NCI-H1930 (cell line): ENCODE measurements at places on chromosomes 1 and 21.

DNA sequence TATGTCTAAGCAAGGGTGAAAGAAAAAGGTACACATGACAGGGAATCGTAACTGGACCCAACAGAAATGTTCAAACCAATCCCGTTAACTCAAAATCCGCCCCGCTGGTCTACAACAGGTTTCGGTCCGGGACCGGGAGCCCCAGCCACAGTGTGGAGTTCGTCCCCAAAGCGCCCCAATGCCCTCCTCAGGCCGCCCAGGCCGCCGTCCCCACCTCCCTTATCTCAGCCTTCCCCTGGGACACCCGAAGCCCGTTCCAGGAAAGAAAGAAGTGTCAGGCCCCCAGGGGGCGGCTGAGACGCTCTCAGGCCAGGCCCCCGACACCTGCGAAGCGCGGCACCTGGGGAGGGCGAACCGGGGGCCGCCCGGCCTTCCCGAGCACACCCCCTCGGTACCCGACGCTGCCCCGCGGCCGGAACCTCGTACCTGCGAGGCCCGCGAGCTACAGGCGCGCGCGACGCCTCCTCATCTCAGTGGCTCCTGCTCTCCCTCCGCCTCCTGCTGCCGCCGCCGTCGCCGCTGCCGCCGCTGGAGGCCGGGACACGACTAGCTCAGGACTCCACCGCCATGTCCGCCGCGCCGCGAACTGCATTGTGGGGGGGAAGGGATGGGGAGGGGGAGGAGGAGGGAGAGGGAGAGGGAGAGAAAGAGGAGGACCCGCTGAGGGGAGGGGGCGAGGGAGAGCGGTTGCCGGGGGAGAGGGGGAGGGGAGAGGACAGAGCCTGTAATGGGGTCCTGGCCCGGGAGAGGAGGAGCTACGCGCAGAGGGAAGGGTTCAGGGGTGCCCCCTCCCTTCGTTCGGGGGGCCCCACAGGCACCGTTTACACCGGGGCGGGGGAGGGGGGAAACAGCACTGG lies at the start of gene TUT4:
TSS of gene TUT4 (minus strand) at position 588 of the 857 bp plus-strand sequence. CDS start 26,812 bp downstream, outside the sequence.
- peak; percentile 78 for DNase-seq

- DNase-seq = no peak
Observed at GRCh38 chr21:18493422-18493821, 89.8 kb upstream of the TMPRSS15 start.

GRCh38 chr1:99465176-99465900 lies 180.6 kb upstream of the PALMD start:
- no peak for DNase-seq

DNA sequence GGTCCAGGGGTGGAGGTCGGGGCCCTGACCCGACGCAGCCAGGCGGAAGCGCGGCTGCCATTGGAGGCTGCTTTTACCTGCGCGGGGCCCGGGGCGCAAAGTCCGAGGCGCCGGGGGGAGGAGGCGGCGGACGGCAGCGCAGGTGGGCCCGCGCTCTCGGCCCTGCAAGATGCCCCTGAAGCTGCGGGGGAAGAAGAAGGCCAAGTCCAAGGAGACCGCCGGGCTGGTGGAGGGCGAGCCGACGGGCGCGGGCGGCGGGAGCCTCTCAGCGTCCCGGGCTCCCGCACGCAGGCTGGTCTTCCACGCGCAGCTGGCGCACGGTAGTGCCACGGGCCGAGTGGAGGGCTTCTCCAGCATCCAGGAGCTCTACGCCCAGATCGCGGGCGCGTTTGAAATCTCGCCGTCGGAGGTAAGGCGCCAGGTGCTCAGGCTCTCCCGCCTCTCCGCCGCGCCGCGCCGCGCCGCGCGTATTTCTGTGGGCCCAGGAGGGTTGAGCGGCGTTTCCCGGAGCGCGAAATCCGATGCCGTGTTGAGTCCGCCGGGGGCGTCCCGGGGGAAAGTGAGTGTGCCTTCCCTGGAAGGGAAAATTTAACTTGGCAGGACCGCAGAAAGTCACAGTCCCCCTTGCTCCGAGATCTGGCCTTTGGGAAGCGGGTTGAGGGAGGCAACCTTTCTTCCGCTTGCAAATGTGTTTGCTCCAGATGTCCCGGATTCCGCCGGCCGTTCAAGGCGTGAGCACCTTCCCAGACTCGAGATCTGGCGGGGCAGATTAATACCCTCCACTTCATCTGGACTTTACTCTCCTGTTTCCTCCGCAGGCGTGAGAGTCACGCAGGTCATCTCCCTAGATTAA lies at the start of gene GIPC2:
TSS of gene GIPC2 (plus strand) at position 41 of the 853 bp plus-strand sequence. CDS start at position 170, 129 bp downstream.
- DNase-seq = no peak

- no peak for DNase-seq
Observed at GRCh38 chr1:201015551-201016091, 7.9 kb downstream of the KIF21B start.

- no peak for DNase-seq
Observed at GRCh38 chr1:40838045-40838979, 23.9 kb downstream of the CITED4 start.

DNA sequence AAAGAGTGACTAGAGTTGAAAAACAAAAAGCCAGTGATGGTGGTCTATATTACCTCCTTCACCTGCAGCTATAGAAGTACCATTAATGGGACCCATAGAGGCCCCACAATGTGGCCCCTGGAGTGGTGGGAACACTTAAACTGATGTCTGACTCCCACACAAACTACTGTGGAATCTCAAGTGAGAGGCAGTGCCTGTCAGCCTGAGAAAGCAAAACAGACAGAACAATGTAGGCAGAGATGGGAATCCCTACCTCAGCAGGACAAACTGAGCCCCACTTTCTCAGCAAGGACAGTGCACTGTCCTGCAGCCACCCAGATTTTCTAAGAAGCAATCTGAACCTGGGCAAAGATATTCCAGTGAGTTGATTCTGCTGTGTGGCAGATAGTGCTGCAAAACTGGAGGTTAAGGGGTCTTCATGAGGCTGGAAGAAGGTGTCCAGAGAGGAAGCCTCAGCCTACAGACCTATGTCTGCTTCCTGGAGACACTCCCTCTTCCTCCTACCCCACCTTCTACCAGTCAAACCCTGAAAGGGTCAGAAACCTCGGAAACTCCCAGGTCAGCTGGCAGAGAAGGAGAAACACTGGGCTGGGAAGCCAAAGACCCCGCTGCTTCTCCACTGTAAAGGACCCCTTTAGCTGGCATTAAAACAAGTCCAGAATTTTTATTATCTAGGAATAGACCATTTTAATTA lies 228.7 kb downstream of the C1orf94 start:
- no peak for DNase-seq

DNA sequence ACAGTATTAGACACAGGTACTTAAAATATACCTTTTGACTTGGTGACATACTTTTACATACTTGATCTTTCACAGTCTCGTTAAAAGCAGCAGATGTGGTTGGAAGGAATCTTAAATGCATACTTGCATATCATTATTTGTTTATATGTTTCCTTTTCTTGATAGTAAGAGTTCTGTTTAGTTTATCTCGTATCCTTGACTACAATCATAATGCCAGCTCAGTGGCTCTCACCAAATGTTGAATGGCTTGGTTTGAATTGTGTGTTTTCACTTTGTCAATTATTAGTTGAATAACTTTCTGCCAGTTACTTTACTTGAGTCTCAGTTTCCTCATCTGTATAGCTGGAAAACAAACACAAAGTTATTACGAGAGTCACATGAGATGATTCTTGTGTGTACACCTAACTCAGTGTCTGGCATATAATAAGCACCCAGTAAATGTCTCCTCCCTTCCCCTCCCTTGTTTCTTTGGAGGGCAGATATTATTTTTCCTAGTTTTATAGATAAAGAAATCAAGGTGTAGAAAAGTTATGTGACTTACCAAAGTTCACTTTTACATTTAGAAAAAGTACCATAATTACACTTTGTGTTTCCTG lies 131.6 kb upstream of the IVNS1ABP start:
- DNase-seq = no peak

DNA sequence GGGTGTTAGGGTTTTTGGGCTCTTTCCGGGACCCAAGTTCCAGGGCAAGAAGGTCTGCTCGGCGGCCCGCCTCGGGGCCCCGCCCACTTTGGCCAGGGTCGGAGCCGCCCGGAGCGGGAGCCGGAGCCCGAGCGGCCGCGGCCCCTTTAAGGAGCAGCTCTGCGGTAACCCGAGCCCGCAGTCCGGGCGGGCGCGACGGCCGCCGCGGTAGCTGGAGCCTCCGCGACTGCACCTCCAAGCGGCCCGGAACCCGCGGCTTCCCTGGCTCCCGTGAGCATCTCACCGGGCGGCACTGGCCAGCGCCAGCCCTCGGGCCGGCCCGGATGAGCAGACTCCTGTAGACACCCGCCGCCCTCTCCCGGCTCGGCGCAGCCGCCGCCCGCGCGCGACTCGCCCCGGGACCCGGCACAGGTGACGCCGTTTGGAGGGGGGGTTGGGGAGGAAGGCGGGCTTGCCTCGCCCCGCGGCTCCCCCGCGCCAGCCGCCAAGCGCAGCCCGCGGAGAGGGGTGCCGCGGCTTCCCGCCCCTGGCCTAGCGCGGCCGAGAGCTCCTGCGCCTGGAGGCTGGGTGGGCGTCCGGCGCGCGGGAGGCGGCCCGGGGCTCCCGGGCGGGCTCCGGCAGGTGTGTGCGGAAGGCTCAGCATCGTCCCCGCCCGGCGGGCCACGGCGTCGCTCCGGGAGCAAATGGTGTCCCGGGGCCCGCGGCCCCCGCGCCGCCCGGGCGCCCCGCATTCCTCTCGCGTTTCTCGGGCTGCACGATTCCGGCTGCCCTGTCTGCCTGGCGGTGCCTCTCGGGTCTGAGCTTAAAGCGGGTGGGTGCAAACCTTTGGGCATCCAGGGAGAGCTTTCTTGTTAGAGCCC lies at the start of gene TLCD4:
TSS of gene TLCD4 (plus strand) at position 149 of the 860 bp plus-strand sequence. CDS start 26,547 bp downstream, outside the sequence.
- DNase-seq = peak; percentile 49

DNA sequence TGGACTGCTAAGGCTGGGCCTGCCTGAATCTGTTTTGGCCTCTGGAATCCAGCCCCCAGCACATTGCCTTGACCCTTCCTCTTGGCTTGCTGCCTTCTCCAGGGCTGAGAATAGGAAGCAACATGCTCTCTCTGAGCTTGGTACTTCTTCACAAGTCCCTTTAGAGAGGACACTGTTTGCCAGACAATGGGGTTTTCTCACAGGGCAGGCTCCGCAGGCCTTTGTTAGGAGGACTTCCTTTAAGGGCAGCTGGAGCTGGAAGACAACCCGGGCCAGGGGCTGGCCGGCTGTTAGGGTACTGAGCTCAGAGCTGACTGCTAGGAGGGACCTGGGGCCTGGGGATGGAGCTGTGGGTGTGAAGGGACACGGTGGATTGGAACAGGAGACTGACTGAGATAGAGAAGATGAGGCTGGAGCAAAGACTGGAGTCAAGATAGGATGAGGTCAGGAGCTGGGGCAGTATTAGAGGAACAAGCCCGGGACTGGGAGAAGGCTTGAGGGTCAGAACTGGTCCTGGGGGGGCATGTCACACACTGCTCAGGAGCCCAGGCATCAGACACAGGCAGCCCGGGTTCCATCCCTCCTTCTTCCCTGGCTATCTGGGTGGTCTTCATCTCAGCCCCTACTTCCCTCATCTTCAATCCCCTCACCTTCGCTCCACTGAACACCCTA lies 5.4 kb upstream of the ALPL start:
- DNase-seq = no peak

GRCh38 chr1:9363061-9363471 lies 70.4 kb downstream of the SPSB1 start:
- no peak for DNase-seq

- DNase-seq = no peak
Observed at GRCh38 chr1:198254948-198255347, 98.2 kb downstream of the NEK7 start.

- DNase-seq = no peak
Observed at GRCh38 chr1:82786883-82787282, 986.1 kb downstream of the ADGRL2 start.

DNA sequence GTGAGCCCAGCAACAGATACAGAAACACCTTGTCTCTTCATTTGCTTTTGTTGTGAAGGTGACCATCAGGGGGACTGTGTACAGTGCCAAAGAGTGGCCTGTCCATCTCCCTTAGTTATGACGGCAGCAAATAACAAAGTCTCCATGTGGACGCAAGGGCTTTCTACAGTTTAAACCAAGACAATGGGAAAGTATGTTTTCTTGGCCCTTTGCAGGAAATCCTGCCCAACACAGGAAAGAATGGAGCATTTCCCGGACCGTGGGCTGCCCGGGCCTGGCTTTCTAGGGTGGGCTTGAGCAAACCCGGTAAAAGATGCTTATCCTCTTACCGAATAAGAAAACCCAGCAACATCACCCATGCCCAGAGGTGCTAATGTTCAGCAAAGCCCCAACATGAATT lies 87.3 kb downstream of the ZBTB18 start:
- DNase-seq = no peak

- DNase-seq = no peak
Observed at GRCh38 chr1:114215436-114215835, 61.8 kb upstream of the SYT6 start.

- no peak for DNase-seq
Observed at GRCh38 chr1:210360852-210361477, 32.3 kb downstream of the HHAT start.

GRCh38 chr21:31294691-31295090 lies 49.4 kb downstream of the TIAM1 start:
- no peak for DNase-seq

GRCh38 chr1:31843506-31843905 lies 27.7 kb upstream of the SPOCD1 start:
- DNase-seq = no peak

DNA sequence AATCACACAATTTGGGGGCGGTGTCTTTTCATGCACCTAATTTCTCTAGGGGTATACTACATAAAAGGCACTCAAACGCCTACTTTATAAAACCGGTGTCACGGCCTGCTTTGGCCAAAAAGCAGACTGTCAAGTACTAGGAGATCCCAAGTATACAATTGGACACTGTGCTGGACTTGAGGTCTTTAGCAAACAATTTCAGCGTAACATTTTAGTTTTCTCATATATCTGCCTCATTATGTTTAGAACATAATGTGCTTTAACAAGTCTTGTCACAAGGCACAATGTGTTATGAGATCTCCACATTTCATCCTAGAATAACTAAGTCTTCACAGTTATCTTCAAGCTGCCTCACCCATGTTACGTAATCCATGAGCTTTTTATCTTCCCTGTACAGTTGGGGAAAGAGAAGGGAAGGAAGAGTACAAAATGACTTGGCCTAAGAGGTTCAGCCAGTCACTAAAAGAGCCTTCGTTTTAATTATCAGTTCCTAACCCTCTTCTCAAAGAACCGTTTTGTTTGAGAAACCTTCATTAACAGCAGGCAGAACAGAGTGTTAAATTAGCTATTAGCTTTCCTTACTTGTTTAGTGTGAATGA lies 1.7 kb downstream of the SSX2IP start:
- no peak for DNase-seq

DNA sequence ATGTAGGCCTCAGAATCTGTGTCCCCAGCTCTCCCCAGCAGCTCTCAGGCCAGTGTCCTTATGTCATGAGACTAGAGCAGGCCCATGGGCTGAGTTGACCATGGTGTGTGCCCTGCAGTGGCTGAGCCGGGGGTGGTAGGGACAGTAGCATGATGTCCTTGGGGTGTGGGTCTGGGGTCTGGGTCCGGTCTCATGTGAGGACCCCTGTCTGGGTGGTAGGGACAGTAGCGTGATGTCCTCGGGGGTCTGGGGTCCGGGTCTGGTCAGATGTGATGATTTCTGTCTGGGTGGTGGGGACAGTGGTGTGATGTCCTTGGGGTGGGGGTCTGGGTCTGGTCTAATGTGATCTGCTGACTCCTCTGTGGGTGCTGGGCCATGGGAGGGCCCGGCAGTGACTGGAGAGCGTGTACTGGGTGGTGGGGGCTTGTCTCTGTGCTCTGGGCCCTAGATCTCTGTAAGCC lies 64.5 kb downstream of the OBSCN start:
- no peak for DNase-seq

GRCh38 chr1:168437821-168438220 lies 106.0 kb downstream of the XCL2 start:
- no peak for DNase-seq

GRCh38 chr1:226711976-226712741 lies 26.9 kb downstream of the ITPKB start:
- no peak for DNase-seq
